ELR (cell line): ENCODE measurements at places on chromosomes 2 and 18.
A peak's percentile ranks its signal among the peaks of the same experiment; 100 is the strongest.

DNA sequence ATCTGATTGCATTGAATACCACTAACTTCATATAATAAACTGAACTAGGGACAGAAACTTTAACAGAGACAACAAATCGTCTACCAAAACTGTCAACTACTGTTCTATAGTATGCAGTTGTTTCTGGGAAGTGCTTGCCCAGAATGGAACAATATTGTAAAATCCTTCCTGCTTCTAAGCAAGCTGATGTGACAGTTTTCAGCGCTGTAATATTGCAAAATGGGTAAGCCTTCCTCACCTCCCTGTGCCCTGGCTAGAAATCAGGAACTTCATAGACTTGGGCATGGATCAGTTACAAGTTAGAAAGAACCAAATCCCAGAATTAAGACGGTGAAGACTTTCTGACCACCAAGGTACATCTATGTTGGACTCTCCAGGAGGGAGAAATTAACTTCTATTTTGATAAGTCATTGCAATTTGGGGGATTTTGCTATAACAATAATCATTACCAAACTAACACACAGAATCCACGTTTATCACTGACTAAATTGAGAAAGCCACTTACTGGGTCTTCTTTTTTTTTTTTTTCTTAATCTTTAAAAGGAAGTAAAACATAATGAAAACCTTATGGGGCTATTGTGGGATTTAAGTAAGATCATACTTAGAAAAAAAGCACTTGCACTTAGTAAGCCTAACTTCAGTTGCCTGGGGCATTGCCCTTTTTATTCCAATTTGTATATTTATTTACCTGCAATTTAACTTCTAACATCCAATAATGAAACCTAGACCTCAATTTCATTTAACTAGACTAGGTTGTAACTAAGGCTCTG lies 261.5 kb downstream of the TRIB2 start:
- DNase-seq = no peak

DNA sequence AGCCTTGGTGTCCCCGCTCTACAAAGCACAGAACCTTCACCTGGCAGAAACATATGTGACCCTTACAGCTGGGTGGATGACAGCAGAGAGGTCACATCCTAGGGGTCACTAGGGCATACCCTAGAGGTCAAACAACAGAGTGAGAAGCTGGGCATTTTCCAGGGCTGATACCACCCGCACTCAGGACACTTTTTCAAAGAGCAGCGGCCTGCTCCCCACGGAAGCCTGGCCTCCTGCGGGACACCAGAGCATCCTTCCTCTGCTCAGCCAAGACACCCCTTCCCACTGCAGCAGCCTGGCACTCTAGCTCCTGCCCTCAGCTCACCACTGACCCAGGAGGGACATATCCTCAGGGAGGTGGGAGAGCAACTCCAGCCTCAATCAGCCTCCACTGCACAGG lies 86.0 kb downstream of the GALNT14 start:
- DNase-seq = no peak

GRCh38 chr2:219119422-219120043 lies 41.1 kb downstream of the NHEJ1 start:
- DNase-seq = peak; percentile 68

DNA sequence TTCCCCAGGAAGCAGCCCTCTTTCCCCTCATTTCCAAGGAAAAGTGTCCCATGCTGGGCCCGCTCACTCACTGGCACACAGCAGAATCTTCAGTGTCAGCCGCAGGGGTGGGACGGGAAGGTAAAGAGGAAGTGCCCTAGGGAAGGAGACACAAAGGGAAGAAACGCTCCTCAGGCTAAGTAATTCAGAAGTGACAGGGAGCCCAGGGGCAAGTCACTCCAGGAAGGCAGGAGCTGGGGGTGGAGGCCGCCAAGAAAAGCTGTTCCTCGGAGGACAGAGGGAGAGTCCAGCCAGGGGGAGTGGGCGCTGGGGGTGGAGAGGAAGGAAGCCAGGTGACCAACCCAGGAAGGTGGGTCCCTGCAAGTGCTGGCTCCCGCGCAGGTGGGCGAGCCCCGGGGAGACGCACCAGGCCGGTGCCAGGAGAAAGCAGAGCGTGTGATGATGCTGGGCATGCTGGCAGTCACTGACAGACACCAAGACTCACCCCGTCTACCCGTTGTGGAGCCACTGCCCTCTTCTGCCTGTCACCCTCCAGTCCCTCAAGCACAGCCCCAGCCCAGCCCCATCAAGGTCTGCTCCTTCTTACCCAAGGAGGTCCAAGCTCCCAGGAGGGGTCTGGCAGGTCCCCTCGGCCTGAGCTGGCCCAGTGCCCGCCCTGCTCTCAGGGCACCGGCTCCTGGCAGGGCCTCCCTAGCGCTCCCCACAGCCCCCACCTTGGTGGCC lies 21.7 kb downstream of the HDAC4 start:
- no peak for DNase-seq

DNA sequence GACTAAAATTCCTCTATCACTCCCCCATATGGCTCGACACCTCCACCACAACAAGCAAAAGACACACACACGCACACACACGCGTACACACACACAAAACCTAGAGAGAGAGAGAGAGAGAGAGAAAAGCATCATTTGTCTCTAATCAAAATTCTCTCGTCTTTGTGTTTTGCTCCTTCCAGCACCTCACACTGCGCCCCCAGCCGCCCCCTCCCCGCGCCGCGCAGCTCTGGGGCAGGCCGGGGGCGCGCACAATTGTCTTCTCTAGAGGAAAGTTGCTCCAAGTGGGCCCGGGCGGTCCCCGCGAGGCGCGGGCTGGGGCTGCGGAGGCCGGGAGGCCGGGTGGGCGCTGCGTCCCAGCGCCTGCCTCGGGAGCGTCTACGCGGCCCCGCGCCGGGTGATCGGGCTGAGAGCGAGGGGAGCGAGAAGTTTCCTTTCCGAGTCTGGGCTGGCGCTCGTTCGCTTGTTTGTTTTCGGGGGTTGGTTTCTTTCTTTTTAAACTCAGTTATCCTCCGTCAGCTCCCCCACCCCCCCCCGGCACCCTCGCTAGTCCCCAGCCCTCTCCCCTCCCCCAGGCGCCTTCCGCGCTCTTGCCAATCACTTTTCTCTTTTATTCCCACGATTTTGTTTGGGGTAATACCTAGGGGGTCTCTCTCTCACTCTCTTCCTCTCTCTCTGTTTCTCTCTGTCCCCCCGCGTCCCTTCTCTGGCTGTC lies 4.1 kb downstream of the ZEB2 start:
- peak; percentile 67 for DNase-seq

- DNase-seq = peak; percentile 7
Measured at GRCh38 chr2:59196491-59196890, 955.4 kb upstream of the FANCL start.

DNA sequence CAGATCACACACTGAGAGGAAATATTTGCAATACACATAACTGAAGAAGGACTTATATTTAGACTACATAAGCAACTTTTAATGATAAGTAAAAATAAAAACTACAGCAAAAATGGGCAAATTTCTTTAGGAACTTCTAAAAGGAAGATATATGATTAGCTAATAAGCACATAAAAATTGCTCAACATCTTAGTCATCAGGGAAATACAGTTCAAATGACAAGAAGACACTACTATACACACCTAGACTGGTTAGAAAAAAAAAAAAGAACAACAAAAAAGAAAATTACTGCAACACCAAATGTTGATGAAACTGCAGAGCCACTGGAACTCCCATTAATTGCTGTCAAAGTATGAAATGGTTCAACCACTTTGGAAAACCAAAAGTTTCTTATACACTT lies 1247.5 kb upstream of the ACVR2A start:
- DNase-seq = peak; percentile 1

GRCh38 chr2:19710230-19710629 lies 191.6 kb downstream of the TTC32 start:
- peak; percentile 28 for DNase-seq

- no peak for DNase-seq
Measured at GRCh38 chr18:71336576-71337210, 1047.8 kb downstream of the SOCS6 start.

DNA sequence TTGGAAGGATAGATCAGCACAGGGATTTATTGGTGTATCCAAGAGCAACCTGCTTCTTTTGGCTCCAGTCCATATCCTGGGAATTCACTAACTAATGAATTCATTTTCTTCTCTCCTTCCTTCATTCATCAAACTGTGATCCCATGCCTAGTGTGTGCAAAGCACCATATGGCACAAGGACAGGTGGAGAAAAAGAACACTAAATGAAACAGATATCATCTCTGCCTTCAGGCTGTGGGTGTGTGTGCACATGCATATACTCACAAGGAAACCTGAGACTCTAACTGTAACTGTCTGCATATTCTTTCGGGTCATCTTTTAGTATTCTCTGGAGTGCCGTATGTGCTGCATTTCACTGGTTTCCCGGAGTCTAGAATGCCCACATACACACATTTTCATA lies 20.2 kb downstream of the TNP1 start:
- DNase-seq = no peak

- peak; percentile 26 for DNase-seq
Measured at GRCh38 chr2:132374961-132375360, 41.6 kb upstream of the GPR39 start.
